Foreskin keratinocyte (primary cell): ENCODE measurements at places on chromosomes 5 and 9. TPM values are rescaled to one million over a fixed set of nuclear protein-coding genes. Genes with fewer than 3 reads are reported as not detected.
A peak's percentile ranks its signal among the peaks of the same experiment; 100 is the strongest.

The TMEM252 gene
- polyA plus RNA-seq = not detected in 2 replicates

DNA sequence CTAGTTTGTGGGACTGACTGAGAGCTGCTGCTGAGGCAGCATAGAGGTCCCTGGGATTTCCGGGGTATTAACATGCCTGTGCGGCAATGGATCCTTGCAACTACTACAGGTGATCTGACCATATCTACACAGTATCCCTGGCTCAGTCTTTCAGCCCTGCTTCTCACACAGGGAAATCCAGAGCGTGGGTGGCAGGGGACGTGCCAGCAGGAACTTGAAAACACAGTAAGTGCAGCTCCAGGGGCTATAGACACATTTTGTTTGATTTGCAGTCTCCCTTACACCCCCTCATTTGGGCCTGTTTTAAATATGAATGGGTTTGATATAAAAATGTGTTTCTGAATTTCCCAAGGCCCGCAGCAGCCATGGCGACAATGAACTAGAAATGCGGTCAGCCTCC is 209.5 kb downstream of the DCP2 start:
- no peak for DNase-seq

- peak; percentile 79 for DNase-seq
Measured at GRCh38 chr9:34961574-34962490, 3.7 kb downstream of the PHF24 start.

DNA sequence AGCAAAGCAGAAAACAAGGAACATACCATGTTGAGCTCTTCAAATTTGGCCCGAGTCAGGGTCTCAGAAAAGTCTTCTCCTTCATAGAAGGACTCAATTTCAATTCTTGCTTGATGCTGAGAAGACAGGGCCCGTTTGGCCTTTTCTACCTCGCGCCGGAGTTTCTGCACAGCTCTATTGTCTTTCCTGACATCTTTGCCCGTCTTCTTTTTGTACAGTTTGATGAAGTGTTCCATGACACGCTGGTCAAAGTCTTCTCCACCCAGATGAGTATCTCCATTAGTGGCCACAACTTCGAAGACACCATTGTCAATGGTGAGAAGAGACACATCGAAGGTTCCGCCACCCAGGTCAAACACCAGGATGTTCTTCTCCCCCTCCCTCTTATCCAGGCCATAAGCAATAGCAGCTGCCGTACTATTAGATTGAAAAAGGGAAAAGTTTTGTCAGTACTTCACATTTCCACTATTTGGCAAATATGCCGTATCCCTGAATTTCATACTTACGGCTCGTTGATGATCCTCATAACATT is 2.2 kb downstream of the HSPA5 start:
- DNase-seq = peak; percentile 7
